Substantia nigra (tissue), 51 donors: ENCODE measurements at places on chromosomes 12 and 14.

DNA sequence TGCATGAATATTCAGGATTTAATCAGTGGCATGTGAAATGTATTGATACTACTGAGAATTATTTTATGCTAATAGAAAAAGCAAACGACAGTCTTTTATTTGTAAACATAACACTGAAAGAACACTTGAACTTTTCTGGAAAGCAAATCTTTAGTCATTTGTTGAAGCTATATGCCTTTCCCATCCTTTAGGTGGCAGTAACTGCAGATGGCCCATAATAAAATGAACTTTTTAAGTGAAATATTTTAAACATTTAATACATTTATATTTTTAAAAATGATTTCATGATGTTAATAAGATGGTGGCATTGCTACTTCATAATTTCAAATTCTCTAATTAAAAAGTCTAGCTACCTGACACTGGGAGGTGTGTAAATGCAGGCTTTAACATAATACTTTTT is 13.9 kb upstream of the KRR1 start:
- DNase-seq = no peak

DNA sequence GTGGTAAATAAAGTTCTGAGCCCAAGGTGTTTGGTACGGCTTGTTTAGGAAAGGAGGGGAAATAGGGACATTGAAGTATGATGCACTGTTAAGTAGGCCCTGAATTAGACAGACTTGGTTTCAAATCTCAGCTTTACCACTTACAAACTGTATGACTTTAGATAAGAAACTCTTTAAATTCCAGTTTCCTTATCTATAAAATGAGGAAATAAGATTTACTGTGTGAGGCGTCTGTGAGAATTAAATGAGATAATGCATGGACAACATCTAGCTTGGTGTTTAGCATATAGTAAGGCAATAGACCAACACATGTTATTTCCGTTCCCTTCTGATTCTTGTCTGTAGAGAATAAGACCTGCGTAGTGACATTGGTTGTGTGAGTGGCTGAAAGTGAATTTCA is 7.0 kb downstream of the NCKAP1L start:
- no peak for DNase-seq

DNA sequence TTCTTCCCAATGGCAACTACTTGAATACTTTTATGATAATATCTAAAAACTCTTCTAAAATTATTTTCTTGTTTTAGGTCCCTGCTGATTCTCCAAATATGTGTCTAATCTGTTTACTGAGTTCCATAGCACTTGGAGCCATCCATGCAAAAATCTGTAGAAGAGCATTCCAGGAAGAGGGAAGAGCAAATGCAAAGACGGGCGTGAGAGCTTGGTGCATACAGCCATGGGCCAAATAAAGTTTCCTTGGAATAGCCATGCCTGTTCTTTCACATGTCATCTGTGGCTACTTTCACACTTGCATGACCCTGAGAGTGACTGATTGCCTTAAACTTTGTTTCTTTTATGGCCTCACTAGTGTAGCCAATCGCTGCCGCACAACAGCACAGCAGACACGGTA is 13.0 kb upstream of the EGLN3 start:
- DNase-seq = no peak

DNA sequence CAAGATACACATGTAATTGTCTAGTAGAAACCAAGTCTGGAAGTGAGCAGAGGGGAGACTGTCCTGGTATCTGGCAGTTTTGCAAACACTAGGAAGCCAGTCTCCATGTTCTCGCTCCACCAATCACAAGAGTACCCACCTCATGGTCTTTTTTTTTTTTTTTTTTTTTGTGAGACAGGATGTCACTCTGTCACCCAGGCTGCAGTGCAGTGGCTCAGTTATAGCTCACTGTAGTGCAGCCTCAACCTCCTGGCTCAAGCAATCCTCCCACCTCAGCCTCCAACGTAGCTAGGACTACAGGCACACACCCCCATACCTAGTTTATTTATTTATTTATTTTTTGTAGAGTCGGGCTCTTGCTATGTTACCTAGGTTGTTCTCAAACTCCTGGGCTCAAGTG is 189.2 kb downstream of the EFCAB11 start:
- no peak for DNase-seq

DNA sequence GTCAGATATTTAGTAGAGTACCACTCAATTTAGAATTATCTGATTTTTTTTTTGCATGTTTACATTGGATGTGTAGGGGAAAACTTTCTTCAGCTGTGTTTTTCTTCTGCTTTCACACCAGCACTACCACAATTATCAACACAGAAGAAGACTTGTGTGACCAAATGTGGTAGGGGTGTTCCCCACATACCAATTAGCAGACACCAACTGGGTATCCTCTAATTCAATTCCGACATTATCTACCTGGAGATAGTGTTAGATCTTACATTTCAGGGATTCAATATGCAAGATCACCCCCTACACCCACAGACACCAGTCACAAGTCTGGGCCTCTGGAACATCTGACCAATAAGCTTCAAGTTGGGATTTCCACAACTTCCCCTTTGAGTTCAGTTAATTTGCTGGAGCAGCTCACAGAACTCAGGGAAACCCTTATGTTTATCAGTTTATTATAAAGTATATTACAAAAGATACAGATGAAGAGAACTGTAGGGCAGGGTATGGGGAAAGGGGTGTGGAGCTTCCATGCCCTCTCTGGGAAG is 4.1 kb upstream of the KLRG1 start:
- no peak for DNase-seq

DNA sequence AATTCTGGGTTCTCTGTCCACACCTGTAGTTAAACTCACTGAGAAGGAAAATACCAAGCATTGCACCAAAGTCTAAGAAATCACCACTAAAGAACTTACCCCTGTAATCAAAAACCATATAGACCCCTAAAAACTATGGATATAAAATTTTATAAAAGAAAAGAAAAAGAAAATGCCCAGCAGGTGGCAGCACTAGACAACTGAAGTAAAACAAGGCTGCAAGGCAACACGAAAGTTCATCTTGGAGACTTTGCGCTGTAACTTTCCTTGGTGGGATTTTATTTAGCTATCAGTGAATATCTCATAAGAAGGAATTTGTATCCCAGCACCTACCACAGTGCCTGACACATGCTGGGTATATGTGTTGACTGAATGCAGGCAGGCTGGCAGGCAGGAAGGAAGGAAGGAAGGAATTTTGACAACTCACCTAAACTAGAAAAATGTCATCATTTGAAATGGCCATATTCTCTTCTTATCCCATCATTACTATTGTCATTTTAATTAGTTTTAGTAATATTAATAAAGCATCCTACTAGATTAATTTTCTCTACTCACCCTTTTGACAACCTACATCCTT is 68.2 kb upstream of the ETV6 start:
- peak; percentile 30 for DNase-seq

- no peak for DNase-seq
These were observed 50.1 kb downstream of the PLXNC1 start for GRCh38 chr12:94198469-94198868.

- no peak for DNase-seq
These were observed 183.2 kb downstream of the C12orf50 start for GRCh38 chr12:87846045-87846444.

DNA sequence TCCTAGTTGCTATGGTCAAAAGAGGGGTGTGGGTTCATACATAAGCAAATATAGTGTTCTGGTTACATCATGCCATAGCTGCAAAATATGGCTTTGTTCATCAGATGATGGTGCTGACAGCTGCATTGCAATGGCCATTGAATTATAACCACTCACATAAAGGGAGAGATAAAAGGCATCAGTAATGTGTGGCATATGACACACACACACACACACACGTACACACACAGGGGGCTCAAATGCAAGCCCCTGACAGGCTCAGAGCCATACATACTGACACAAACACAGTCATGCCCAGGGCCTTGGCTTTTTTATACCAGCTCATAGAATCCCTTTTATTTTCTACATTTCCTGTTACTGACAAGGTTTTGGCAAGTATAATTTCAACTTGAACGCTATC is 698.9 kb downstream of the BCL11B start:
- no peak for DNase-seq

DNA sequence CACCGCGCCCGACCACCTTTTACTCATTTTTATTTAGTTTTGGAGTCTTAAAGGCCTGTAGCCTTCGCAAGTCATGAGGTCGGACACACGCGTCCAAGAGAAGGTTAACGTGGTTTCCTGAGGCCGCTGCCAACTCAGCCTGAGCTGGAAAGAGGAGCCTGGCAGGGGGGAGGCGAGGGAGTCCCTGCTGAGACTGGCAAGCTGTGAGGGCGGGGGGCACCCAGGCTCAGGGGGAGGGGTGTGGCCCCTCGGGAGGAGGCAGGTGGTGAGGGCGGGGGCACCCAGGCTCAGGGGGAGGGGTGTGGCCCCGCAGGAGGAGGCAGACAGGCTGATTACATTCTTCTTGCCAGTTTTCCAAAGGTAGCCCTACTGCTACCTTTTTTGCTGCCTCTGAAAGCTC is 143.2 kb downstream of the PIWIL1 start:
- no peak for DNase-seq

DNA sequence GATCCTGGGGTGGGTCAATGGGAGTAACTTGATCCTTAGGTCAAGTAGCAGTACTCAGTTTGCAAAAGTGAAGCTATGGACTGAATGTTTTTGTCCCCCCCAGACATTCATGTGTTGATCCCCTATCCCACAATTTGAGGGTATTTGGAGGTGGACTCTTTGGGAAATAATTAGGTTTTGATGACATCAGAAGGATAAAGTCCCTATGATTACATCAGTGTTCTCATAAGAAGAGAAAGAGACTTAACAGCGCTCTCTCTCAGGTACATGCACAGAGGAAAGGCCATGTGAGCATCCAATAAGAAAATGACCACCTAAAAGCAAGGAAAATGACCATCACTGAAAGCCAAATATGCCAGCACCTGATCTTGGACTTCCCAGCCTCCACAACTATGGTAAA is 550.8 kb downstream of the FOXG1 start:
- DNase-seq = no peak

DNA sequence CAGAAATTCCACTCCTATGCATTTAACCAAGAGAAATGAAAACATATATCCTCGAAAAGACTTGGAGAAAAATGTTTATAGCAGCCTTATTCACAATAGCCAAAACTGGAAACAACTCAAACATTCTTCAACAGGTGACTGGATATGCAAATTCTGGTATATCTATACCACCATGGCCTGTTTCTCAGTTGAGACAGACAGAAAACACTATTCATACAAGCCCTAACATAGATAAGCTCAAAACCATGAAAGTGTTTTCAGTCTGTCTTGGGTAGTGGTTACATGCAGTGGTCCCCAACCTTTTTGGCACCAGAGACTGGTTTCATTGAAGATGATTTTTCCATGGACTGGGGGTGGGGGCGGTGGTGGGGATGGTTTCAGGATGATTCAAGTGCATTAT is 83.8 kb downstream of the SRGAP1 start:
- DNase-seq = no peak

DNA sequence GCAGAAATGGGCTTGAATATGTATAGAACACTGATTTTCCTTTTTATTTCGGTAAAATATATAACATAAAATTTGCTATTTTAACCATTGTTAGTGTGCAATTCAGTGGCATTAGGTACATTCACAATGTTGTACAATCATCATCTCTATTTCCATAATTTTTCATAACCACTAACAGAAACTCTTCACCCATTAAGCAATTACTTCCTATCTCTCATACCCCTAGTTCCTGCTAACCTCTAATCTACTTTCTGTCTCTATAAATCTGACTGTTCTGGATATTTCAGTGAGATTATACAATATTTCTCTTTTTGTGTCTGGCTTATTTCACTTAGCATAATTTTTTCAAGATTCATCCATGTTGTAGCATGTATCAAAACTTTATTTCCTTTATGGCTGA is 8.9 kb upstream of the RNF212B start:
- no peak for DNase-seq

GRCh38 chr12:84913129-84913515 is 523 bp upstream of the SLC6A15 start:
- DNase-seq = no peak

GRCh38 chr14:54759982-54760585 is 142.5 kb downstream of the GCH1 start:
- no peak for DNase-seq

DNA sequence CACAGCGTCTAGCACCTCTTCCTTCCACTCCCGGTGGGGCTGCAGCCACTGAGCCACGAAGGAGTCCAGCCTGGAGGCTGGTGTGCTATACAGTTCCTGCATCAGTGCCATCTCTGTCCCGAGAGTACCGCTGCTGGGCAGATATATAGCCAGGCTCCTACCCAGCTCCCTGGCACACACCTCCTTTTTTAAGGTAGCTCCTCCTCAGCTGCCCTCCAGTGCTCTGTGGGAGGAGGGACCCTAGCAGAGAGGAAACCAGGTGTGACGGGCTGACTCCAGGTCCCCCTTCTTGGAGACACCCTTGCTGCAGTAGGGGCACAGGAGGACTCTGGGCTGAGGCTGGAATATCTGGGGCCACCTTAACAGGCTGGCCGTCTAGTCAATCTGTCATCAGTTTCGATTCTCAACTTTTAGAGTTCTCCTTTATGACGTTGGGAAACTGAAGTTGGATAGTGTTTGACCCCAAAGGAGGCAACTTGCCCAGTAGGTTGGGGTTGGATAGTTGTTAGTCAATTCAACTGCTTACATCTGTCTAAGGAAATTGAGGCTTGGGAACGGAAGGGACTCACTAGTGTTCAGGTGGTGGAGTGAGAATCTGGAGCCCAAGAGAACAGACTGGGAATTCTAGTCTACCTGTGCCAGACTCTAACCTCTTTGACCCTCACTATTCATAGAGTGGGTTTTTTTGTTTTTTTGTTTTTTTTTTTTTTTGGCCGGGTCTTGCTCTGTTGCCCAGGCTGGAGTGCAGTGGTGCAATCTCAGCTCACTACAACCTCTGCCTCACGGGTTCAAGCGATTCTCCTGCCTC is at the start of gene OASL:
OASL (minus strand) TSS at position 386 of the 808 bp plus-strand sequence; CDS start at position 111, 275 bp downstream.
- DNase-seq = no peak

- no peak for DNase-seq
These were observed 91.3 kb upstream of the DNM1L start for GRCh38 chr12:32587581-32588495.

- no peak for DNase-seq
These were observed 46.5 kb upstream of the GPR68 start for GRCh38 chr14:91290986-91291385.

- no peak for DNase-seq
These were observed 343.4 kb upstream of the USP15 start for GRCh38 chr12:61916831-61917230.

GRCh38 chr12:4379405-4379804 is at the start of gene FGF23:
FGF23 (minus strand) TSS chr12:4379712; CDS start chr12:4379582, 130 bp downstream.
- DNase-seq = no peak

GRCh38 chr12:84704856-84705255 is 207.7 kb downstream of the SLC6A15 start:
- DNase-seq = no peak

GRCh38 chr14:69540654-69541335 is 33.9 kb downstream of the CCDC177 start:
- no peak for DNase-seq

DNA sequence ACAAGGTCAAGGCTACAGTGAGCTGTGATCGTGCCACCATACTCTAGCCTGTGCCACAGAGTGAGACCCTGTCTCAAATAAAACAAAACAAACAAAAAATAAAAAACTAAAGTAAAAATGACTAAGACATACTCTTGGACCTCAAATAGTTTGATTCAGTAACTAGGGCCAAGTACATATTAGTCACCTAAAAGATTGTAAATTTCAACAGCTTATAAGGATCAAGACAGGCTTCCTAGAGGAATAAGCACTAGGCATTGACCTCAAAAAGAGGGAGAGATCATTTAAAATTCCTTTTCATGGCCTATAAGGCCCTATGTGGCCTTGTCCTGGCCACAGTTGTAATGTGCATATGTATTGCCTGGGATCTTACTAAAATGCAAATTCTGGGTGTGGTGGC is 46.0 kb upstream of the CHST11 start:
- no peak for DNase-seq
